ENCODE measurements at places on chromosomes 2 and 18.
A peak's percentile ranks its signal among the peaks of the same experiment; 100 is the strongest.

DNA sequence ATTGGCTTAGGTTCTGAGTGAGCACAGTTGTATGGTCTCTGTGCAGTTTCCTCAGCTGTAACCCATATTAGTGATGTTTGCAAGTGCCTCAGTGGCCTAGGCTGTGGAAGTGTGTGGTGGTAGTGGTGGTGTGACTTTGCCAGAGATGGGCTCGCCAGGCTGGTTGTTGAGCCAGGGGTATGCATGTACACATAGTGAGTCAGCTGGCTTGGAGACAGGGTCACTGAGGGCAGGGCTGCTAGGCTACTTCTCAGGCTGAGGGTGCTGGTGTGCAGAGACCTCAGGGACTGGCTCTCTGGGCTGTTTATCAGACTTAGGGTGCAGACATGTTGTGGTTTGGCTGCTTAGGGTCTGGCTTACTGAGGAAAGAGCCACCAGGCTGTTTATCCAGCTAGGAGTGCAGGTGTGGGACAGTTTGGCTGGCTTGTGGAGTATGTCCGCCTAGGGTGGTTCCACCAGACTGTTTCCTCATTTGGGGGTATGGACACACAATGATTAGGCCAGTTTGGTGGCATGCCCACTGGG is 15.0 kb downstream of the APLF start:
- no peak for DNase-seq

DNA sequence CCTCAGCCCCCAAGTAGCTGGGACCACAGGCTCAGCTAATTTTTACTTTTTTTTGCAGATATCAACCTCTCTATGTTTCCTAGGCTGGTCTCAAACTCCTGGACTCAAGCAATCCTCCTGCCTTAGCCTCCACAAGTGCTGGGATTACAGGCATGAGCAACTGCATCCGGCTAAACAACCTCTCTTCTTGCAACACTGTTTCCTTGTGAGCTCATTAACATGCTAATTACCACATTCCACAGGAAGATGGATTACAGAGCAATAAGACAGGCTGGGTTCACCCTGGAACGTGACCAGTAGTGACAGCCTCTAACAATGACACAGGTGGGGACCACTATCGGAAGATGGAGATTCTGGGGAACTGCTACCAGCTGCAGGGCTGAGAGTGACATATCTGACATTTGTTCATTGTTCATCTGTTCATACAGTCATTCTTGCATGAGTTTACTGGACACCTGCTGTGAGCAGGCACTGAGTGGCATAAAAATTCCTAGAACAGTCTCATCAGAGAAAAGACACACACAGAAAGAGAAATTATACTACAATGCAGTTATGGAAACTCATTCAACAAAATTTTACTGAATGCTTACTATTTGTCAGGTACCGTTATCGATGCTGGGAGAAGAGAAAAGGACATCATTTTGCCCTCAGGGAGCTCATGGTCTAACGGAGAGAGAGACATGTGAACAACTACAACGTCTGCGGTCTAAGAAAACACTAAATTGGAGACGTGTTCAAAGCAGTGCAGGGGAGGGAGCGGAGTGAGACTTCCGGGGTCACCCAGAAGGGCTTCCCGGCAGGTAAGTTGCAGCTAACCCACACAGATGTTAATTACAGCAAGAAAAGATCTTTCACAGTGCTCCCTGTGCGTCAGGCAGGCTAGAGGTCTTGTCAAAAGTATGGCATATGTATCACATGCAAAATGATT is 37.6 kb downstream of the PROC start:
- DNase-seq = no peak

GRCh38 chr2:72028996-72029395 is 118.7 kb downstream of the CYP26B1 start:
- no peak for DNase-seq

DNA sequence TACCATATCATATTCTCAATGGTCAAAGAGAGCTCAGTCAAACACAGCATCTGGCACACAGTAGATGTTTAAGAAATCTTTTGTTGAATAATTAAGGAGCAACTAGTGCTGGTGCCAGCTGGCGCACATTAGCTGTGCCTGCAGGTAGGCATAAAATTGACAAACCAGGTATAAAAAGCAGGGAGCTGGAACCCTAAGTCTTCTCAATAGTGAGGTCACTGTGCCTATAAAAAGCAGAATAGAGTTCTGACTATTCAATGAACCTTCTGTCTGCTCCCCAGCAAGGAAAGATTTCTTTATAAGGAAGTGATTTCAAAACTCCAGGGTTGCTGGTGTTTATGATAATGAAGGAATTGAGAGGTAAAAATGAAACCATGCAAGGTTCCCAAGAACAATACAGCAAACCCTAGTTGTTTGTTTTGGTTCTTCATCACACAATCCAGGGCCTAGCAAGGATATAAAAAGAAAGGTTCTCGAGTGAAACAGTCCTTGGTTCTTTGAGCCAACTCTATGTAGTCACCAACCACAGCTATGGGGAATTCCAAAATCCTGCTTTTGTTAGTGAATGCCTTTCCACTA is 76.1 kb downstream of the THADA start:
- peak; percentile 51 for DNase-seq

GRCh38 chr2:121075006-121075551 is 209.9 kb downstream of the TFCP2L1 start:
- no peak for DNase-seq

DNA sequence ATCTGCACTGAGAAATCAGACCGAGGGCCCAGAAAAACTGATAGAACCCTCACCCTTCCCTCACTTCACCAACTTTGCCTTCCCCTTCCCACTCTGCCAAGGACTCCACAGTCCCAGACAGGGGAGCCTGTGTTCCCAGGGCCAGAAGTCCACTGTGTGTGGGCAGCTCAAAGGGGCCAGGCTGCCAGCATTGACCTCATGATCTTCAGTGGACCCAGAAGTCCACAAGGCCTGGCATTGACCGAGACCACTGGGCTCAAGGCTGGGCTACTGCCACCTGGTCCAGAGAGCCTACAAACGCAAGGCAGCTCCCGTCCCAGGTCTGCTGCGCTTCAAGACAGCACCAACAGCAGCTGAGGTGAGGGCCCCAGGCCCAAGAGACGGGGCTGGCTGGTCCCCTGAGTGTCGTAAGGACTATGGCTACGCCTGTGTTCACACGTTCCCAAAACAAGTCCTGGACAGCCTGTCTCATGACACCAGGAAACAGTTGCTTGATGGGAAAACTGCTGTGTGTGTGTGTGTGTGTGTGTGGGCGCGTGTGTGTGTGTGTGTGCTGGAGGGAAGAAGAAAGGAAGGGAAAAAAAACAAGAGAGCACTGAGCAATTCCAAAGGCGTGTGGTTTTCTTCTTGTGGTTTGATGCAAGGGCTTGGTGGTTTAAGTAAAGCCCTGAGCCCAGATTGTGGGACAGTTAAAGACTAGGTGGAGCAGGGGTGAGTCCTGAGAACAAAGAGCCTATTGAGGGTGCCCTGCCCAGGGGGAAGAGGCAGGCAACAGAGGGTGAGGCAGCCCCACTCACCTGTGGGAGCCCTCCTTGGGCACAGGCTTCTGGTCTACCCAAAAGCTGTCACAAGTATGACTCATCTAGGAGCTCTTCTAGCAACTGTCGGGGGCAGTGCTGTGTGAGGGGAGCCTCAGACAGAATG is 46.6 kb upstream of the ZBTB7C start:
- DNase-seq = peak; percentile 30

DNA sequence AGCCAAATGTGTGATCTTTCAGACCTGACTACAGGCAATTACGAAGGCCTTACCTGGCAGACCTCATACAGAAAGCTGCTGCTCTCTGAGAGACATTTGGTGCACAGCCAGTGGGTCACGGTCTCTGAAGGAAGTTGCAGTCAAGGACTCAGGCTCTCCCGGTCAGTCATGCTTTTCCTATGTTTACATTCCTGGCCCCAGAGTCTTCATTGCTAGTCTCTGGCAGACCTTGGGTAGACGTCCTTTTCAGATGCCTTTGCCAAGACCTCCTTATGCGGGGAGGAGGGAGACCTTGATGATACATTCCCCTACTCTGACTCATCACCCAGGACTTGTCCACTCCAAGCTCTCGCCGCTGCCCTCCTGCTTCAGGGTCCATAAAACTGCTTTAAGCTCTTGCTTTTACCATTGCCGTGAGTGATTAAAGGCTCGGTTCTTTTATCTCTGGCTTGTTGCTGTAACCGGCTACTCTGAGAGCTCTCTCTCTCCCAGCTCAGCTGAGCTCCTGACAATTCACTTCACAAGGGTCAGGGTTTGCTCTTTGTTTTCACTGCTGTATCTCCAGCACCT is 62.0 kb upstream of the SLC35F5 start:
- DNase-seq = no peak

DNA sequence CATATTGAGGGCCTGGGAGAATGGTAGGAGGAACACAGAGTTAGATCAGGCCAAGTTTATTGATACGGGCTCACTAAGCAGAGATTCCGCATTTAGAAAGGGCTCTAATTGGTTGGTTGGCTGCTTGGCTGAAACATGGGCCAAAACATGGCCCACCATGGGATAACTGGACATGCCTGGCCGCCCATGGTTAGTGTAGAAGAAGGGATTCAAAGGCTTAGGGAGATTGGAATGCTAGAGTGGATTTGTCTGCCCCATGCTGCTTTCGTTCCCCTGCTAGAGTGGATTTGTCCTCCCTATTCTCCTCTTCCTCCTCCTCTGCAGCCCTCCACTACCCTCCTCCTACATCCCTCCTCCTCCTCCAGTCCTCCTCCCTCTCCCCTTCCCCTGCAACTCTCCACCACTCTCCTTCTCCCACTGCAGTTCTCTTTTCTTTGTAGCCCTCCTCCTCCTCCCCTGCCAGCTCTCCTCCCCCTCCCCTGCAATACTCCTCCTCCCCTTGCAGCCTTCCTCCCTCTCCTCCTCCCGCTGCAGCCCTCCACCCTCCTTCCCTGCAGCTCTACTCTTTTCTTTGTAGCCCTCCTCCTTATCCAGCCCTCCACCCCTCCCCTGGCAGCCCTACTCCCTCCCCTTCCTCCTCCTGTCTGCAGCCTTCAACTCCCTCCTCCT is 17.2 kb downstream of the BOK start:
- no peak for DNase-seq

- DNase-seq = no peak
Measured at GRCh38 chr2:42922790-42923579, 130.6 kb upstream of the HAAO start.

- no peak for DNase-seq
Measured at GRCh38 chr18:23664674-23665073, 2.0 kb upstream of the ANKRD29 start.

GRCh38 chr2:38182492-38183003 is 106.6 kb upstream of the CYP1B1 start:
- DNase-seq = no peak

- no peak for DNase-seq
Measured at GRCh38 chr18:21264651-21265050, 22.6 kb downstream of the GREB1L start.

DNA sequence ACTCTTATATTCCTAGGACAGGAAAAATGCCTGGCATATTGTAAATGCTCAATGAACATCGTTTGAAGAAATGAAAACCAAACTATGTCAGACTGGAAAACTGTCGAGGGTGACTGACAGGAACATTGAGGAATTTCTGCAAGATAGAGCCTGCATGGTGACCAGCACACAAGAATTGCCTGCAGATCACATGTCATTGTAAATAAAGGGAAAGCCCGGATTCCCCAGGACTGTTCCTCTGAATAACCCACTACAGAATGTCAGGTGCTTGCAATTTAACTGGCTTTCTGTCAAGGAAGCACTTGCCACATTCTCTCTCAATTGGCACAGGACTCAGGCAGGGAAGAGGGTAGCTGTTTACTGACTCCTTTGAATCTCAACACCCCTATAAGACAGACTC is 129.0 kb upstream of the REG3G start:
- no peak for DNase-seq

DNA sequence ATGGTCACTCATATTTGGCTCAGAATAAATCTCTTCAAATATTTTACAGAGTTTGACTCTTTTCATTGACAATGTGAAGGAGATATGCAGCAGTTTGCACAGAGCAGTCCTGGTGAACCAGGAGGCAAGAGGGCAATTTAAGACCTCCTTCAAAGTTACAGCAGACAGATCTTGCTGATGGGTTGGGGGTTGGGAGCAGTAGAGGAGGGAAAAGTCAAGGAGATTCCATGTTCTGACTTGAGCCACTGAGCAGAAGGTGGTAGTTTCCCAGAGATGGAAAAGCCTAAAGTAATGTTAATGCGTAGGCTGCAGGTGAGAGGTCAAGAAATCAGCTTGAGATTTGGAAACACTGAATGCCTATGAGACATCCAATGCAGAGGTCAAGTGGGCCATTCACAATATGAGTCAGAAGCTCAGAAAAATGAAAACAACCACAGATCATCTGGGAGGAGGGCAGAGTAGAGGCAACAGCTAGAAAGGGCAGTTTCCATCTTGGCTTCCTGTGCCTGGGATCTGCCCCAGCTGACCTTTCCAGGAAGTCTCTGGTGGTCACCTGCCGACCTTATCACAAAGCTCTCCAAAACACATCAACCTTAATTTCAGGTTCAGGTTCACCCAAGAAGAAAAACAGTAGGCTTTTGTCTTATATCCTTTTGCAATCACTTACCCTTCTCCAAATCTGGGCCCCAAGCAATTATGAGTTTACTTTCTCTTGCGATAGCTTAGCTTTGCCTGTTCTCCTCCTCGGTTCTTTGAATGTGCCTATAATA is 197.5 kb upstream of the ARL4C start:
- no peak for DNase-seq

DNA sequence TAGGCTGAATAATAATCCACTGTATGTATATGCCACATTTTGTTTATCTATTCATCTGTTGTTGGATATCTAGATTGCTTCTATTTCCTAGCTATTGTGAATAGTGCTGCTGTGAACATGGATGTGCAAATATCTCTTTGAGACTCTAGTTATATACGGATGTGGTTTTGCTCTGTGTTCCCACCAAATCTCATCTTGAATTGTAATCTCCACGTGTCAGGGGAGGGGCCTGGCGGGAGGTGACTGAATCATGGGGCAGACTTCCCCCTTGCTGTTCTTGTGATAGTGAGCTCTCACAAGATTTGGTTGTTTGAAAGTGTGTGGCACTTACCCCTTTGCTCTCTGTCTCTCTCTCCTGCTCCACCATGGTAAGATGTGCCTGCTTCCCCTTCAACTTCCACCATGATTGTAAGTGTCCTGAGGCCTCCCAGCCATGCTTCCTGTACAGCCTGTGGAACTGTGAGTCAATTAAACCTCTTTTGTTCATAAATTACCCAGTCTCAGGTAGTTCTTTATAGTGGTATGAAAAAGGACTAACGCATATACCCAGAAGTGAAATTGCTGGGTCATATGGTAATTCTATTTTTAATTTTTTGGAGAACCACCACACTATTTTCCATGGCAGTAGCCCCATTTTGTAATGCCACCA is 86.1 kb upstream of the UPP2 start:
- DNase-seq = no peak

DNA sequence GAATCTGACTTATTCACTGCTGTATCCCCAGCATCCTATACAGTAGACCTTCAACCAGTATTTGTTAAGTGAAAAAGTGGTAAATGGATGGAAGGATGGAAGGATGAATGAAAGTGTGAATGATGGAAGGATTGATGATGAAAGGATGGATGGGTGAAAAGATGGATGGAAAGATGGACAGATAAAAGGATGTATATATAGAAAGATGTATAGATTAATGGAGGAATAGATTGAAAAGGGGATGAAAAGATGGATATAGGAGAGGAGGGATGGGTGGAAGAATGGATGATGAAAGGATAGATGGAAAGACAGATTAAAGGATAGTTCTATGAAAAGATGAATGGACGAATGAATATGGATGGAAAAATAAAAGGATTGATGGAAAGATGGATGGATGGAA is 50.0 kb downstream of the PSD4 start:
- DNase-seq = no peak

GRCh38 chr18:44638034-44638540 is 42.6 kb upstream of the SETBP1 start:
- no peak for DNase-seq

Measured in AML-193 (cell line).